Stimulated activated CD8-positive, alpha-beta memory T cell treated with anti-CD3 and anti-CD28 coated beads, Interleukin-15, amount 100 ng/mL, for 24 hours (primary cell): ENCODE measurements at places on chromosomes 2 and 18.

- no peak for DNase-seq
Measured at GRCh38 chr2:154556146-154556545, 142.3 kb upstream of the KCNJ3 start.

DNA sequence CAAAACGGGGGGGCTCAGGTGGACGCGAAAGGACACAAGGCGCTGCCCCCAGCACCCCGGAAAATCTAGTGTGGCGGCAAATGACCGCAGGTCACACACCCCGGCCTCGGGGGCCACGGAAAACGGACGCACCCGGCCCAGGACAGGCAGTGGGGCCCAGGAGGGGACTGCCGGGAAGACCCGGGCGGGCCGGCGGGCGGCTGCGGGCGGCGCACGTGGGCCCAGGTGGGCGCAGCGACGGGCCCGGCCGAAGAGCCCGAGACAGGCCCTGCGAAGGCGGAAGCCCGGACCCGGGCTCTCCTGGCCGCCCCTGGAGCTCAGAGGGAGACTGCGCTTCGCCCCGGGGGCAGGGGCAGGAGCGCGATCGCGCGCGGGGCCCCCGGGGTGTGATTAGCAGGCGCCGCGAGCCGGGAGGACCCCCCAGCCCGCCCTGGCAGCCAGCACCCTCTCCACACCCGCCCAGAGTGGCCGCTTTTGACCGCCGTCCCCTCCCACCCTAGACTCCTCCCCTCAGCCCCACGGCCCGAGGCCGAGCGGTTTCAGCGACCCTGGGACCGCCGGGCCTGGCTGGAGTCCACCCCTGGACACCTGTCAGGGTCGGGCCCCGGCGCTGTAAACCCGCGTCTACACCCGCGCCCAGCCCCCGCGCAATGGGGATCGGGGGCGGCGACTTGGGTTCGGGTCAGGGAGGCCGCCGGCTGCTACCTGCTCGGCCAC lies 773 bp downstream of the MBP start:
- no peak for DNase-seq

DNA sequence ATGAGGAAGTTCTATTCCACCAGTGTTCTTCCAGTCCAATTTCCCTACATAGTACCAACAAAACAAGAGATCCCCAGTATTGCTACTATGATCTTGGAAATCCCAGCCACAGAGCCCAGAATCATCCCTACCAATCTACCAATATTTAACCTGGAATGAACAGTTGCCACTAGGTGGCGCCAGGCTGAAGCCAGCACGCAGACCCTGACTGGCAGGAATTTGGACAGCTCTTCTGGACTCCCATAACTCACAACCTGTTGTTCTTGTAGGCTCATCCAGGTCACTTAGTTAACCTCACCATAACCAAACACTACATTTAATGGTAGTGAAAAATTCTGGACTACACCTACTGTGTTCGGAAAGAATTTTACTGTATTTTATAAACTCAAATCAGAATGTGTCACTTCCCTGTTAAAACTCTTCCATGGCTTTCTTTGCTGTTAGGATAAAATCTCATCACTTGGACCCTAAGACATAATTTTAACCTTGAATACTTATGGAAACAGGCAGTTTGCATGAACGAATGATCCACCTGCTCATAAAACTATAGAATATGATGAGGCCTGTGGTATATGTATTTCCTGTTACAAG lies 59.8 kb upstream of the SLC38A11 start:
- DNase-seq = peak; percentile 35

DNA sequence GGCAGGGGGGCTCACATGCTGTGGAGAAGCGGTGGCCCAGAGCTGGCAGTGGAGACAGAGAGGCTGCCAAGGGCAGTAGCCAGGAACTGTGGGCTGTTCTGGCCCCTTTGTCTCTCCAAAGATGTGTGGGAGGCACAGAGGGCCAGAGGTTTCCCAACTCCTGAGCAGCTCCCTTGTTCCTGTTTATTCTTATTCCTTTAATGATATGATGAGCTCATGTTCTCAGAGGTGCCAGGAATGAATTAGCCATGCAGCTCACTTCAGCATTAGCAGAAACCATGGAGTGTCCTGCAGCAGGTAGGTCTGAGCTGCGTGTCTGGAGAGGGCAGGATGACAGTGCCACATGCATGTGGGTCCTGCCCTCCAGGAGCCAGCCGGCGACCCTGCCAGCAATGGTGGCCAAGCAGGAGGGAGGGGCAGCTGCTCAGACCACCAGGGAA lies 77.9 kb upstream of the FZD7 start:
- no peak for DNase-seq

DNA sequence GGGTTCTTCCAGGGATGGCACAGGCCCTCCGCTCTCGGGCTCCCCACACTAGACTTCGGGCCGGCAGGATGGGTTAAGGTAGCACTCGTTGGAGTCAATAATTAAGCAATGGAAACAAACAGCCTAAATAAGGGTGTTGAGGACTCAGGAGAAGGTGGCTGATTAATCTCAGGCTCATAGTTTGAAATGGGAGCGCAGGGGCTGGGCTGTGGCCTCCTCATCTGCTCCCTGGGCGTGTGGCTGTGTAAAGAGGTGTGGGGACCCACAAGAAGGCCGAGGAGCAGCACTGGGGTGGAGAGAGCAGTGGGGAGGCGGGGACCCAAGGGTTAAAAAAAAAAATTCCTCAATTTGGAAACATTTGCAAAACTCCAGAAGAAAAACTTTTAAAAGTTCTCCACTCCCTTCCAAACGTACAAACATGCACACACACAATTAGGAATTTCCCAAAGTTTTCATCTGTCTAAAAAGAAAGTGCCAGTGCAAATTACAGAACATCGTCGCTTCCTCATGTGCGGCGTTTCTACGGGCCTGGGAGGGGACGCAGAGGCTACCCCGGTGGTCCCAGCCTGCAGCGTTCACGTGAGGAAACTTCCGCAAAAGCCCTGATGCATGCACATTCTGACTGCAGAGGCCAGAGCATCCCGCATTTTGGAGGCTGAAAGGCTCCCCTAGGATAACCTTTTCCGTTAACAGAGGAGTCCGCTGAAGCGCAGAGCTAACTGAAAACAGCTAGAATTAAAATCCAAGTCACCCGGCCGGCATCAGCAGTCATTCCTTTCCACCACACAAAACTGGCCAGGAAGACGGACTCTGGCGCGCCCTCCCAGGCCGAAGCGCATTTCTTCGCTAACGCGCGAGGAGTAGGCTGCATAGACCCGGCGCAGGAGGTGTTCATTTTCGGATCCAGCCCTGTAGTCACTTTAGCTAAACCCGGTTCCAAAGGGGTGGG lies 1.0 kb upstream of the TUBB6 start:
- no peak for DNase-seq
